ENCODE measurements at places on chromosomes 1 and 21.

GRCh38 chr1:20090641-20091040 is 20.6 kb downstream of the PLA2G5 start:
- H3K4me1 ChIP-seq, result peaks cover 22% of the 10 kb centered on the region
- no peak overlapping the region for H3K4me3 ChIP-seq
- no peaks in the 10 kb centered on the region for H3K36me3 ChIP-seq
- H3K27ac ChIP-seq, result peak overlapping the region; percentile 34
- no peak for DNase-seq
- H3K27me3 ChIP-seq, result no peaks in the 10 kb centered on the region

DNA sequence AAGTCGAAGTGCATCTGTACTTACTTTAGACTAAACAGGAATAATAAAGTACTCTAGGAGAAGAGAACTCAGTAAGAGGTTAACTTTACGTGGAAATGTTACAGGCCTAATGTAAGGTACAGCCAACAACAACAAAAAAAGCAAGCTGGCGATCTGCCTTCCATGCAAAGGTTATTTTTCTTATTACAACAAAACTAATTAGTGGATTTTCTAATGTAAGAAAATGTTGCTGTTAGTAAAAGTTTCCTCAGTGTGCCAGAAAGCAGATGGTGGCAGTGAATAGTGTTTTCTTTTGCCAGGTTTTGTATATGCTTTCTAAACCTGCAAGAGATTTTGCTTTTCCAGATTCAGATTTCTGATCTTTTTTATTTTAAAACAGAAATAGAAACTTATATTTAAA is 179.2 kb downstream of the NFIA start:
- H3K27me3 ChIP-seq, result no peaks in the 10 kb centered on the region
- peaks cover 34% of the 10 kb centered on the region for H3K4me1 ChIP-seq
- H3K36me3 ChIP-seq, result no peaks in the 10 kb centered on the region
- no peak overlapping the region for H3K27ac ChIP-seq
- no peak overlapping the region for H3K4me3 ChIP-seq

DNA sequence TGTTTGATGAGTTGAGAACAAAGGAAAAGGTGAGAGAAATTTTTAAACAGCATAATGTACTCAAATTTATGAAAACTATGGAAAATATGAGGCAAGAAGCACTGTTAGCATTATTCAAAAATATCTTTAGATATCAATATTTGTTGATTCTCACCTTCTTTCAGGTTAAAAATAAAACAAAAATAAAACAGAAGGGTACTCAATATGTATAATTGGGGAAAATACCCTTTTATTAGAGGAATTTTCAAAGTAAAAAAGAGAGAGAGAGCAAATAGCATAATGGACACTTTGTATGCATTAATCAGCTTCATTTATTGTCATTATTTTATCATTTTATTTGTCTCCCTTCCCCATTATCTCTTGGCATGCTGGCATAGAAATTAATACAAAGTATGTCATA is 27.5 kb downstream of the MAP3K21 start:
- H3K27me3 ChIP-seq, result no peaks in the 10 kb centered on the region
- no peak overlapping the region for H3K4me3 ChIP-seq
- H3K27ac ChIP-seq, result no peak overlapping the region
- DNase-seq, result no peak
- H3K4me1 ChIP-seq, result no peaks in the 10 kb centered on the region
- no peaks in the 10 kb centered on the region for H3K36me3 ChIP-seq

DNA sequence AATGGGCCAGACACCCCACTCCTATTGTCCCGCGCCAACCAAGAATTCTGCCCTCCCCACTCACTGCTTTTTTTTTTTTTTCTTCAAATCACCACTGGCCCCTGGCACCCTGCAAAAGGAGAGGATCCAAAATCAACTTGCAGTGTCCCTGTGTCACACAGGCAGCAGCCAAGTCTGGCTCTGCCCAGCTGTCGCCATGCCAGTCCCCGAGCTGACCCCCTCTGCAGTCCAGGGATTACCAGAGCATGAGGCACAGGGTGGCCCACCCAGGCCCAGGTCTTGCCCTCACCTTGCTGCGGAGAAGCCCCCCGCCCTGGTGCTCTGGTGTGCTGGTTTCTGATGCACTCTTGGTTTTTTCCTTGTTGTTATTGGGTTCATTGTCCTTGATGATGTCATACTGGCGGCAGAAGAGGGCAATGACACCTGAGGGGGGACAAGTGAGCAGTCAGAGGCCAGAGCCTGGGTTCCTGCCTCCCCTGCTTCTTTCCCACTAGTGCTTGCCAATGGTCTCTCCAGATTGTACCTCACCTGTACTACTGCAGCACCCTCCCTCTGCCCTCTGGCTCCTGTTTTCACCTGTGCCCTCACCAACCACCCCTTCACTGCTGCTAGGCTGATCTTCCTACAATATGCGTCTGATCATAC is 6.2 kb downstream of the FNDC5 start:
- peaks cover 2% of the 10 kb centered on the region for H3K27me3 ChIP-seq
- H3K27ac ChIP-seq, result no peak overlapping the region
- peaks cover 7% of the 10 kb centered on the region for H3K4me1 ChIP-seq
- no peak for DNase-seq

- peaks cover 100% of the 10 kb centered on the region for H3K27me3 ChIP-seq
- no peaks in the 10 kb centered on the region for H3K36me3 ChIP-seq
- no peak overlapping the region for H3K4me3 ChIP-seq
- DNase-seq, result no peak
- H3K27ac ChIP-seq, result peak overlapping the region; percentile 84
Measured at GRCh38 chr1:118989878-118990378, 1.8 kb upstream of the TBX15 start.

DNA sequence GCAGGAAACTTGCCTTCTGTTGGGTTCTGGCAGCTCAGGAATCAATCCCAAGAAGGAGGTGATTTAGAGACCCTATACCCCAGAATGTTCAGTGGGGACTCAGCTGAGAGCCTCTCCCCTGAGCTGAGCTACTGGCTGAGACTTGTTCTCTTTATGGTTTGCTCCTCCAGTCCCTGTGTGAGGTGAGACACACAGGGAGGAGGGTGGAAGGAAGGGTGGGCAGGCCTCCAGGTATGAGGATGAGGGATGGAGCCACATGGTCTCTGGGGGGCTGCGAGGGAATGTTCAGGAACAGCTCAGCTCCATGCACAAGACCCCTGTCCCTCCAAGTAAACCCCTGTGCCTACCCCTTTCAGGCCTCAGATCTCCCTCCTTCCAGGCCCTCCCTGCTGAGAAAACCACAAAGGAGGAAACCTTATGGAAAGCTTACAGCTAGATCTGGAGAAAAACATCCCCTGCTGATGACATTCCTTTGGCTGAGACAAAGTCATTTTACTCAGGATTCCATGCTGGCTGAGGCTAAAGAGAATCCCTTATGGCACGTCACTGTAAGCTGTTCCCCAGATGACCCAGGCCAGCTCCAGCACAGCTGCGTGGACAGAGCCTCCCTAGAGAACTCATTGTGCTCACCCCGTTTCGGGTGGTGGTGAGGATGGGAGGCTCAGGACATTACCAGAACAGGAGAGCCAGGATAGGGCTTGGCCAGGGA is 91.5 kb upstream of the IPO9 start:
- no peak for DNase-seq
- peaks cover 63% of the 10 kb centered on the region for H3K4me1 ChIP-seq
- H3K36me3 ChIP-seq, result no peaks in the 10 kb centered on the region
- H3K4me3 ChIP-seq, result no peak overlapping the region
- peak overlapping the region; percentile 53 for H3K27ac ChIP-seq
- no peaks in the 10 kb centered on the region for H3K27me3 ChIP-seq

DNA sequence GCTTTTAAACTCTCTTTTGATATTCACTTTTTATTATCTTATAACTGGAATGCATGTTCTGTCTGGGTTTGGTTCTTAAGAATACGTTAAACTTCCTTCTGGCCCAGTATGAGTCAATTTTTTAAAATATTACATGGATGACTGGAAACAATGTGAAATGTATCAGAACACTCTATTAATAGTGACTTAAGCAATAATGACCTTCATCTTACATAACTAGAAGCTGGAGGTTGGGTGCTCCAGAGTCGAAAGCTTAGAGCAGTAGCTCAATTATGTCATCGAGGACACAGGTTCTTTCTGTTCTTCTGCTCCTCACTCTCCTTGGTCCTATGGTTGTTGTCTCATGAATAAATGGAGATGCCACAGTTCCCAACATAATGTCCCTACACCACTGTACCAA is 91.6 kb upstream of the FOXD3 start:
- H3K27ac ChIP-seq, result no peak overlapping the region
- H3K27me3 ChIP-seq, result no peaks in the 10 kb centered on the region
- no peaks in the 10 kb centered on the region for H3K36me3 ChIP-seq
- no peaks in the 10 kb centered on the region for H3K4me1 ChIP-seq
- no peak overlapping the region for H3K4me3 ChIP-seq

DNA sequence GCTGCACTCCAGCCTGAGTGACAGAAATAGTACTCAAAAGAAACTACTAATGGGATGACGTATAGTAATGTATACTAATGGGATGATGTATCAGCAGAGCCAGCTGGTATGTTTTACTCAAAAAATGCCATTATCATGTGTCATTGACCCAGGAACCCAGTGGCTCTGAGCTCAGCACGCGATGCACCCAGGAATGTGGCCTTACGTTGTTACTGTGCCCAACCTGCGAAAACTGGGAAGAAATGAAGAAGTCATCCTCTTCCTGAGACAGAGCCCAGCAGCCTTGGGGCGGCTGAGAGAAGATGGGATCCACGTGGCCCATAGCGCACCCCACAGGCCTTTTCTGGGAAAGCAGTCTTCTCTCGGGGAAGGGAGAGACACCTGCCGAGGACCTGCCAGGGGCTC is 8.8 kb downstream of the UBE2J2 start:
- DNase-seq, result no peak
- H3K27ac ChIP-seq, result no peak overlapping the region
- H3K27me3 ChIP-seq, result no peaks in the 10 kb centered on the region
- peaks cover 81% of the 10 kb centered on the region for H3K36me3 ChIP-seq
- no peak overlapping the region for H3K4me3 ChIP-seq

DNA sequence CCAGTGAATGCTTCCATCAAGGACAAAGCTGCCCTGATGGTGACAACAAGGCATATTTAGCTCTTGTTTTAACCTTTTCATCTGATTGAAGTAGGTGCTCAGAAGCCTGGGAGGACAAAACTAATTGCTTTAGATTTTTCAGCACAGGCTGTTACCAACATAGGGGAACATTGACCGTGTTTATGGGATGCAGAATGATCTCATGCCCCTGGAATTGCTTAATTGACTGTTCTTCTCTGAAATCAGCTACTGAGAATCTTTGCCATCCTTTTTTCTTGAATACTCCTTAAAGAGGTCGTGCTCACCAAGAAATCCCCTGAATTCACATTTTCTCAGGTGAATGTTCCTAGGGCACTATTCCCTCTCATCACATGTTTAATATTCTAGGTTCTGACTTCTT is 95.9 kb upstream of the CCDC190 start:
- no peak for DNase-seq
- H3K27ac ChIP-seq, result no peak overlapping the region
- no peaks in the 10 kb centered on the region for H3K27me3 ChIP-seq
- H3K36me3 ChIP-seq, result no peaks in the 10 kb centered on the region

GRCh38 chr1:213621077-213621476 is 366.7 kb upstream of the PROX1 start:
- no peak overlapping the region for H3K4me3 ChIP-seq
- peaks cover 7% of the 10 kb centered on the region for H3K27me3 ChIP-seq
- no peak for DNase-seq

DNA sequence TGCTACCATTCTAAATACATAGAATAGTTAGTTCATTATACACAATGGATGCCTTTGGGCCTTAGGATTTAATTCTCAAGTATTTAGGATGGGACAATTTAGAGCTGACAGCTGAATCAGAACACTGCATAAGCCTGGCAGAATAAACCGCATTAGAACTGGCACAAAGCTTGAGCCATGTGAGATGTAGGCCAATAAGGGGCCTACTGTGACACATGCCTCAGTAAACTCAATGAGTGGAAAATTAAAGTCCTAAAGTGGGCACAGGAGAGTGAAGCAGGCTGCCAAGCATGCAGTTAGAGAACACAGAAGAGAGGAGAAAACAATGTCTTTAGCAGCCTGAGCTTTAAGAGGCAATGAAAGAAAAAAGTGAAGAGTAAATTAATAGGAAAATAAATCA is 24.3 kb downstream of the SCYL3 start:
- H3K27ac ChIP-seq, result no peak overlapping the region
- no peak for DNase-seq
- H3K27me3 ChIP-seq, result no peaks in the 10 kb centered on the region
- no peaks in the 10 kb centered on the region for H3K4me1 ChIP-seq
- H3K36me3 ChIP-seq, result peaks cover 86% of the 10 kb centered on the region

- no peak overlapping the region for H3K4me3 ChIP-seq
- no peaks in the 10 kb centered on the region for H3K36me3 ChIP-seq
- peak; percentile 57 for DNase-seq
- no peak overlapping the region for H3K27ac ChIP-seq
Measured at GRCh38 chr21:45618287-45618686, 25.2 kb upstream of the PCBP3 start.

DNA sequence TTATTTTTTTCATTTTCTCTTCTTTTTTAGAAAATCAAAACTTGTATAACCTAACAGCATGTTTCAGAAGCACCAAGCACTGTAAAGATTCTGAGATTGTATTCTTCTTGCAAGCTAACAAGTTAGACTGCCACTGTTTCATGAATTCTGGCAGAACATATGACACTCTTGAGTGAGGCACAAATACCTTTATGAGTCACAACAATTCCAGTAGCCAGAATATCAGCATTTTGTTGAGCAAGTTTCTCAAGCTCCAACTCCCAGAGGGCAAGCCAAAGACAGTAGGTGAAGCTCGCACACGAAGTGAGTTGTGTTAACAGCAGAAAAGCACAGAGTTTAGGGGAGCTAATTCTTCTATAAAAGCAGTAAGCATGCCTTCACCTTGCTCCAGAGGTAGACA is 268.8 kb upstream of the NCAM2 start:
- DNase-seq, result no peak
- H3K27me3 ChIP-seq, result no peaks in the 10 kb centered on the region
- H3K4me3 ChIP-seq, result no peak overlapping the region
- no peaks in the 10 kb centered on the region for H3K4me1 ChIP-seq

DNA sequence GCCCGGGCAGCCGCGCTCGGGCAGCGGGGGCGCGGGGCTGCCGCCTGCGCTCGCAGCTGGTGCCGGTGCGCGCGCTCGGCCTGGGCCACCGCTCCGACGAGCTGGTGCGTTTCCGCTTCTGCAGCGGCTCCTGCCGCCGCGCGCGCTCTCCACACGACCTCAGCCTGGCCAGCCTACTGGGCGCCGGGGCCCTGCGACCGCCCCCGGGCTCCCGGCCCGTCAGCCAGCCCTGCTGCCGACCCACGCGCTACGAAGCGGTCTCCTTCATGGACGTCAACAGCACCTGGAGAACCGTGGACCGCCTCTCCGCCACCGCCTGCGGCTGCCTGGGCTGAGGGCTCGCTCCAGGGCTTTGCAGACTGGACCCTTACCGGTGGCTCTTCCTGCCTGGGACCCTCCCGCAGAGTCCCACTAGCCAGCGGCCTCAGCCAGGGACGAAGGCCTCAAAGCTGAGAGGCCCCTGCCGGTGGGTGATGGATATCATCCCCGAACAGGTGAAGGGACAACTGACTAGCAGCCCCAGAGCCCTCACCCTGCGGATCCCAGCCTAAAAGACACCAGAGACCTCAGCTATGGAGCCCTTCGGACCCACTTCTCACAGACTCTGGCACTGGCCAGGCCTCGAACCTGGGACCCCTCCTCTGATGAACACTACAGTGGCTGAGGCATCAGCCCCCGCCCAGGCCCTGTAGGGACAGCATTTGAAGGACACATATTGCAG is 3.0 kb downstream of the ARTN start:
- H3K27ac ChIP-seq, result no peak overlapping the region
- DNase-seq, result no peak
- H3K36me3 ChIP-seq, result no peaks in the 10 kb centered on the region

GRCh38 chr1:223226271-223226670 is 83.2 kb upstream of the TLR5 start:
- H3K27me3 ChIP-seq, result no peaks in the 10 kb centered on the region
- H3K4me1 ChIP-seq, result peaks cover 3% of the 10 kb centered on the region
- peak; percentile 50 for DNase-seq
- no peak overlapping the region for H3K27ac ChIP-seq
